ENCODE measurements at places on chromosomes 1 and 21.

- DNase-seq, result no peak
These were observed 42.7 kb downstream of the ST7L start for GRCh38 chr1:112576240-112576639.

DNA sequence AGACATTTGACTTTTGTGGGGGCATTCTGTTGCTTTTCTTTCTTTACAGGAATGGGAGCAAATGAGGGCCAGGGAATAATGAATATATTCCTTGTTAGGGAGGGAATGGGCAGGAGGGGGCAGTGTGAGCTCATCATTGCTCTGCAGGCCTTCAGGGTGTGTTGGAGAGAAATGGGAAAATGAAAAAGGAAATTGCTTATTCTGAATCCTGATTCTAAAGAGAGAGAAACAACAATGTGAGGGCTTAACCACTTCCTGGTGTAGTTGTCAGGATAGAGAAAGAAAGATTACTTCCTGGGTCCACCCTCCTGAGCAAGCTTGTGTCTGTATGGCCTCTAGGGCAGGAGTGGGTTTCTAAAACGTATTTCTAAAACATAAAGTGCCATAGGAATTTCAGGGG lies 28.3 kb downstream of the VANGL2 start:
- DNase-seq, result no peak

DNA sequence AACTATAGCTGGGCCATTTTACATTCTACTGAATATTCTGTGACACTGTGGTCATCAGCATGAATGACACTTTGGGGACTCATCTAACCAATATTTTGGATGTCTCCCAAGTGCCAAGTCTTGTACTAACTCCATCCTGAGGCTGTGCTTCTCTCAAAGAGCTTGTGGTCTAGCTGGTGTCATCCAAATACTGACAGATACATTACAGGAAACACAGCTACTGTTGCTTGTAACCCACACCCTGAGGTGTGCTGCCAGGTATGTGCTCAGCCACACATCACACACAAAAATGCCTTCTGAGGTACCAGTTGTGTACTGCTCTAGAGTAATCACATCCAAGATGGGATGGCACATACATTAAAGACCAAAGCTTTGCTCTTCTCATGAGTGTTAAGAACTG lies 81.6 kb downstream of the ST6GALNAC5 start:
- no peak for DNase-seq

DNA sequence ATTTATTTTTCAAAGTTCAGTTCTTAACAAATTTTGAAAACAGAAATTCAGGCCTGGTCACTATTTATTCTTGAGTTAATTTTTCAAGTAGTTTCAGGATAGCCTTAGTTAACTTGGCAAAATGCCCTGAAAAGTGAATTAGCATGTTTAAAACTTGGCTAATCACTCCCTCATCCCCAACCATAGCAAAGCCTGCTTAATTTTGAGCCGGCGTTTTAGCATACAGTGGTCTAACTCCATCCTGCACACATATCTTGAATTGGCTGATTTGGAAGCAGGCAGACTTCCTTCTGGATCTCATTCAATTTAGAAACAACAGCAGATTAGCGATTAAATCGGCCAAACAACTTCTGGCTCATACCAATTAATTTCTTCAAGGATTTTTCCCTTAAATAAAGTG lies 439.2 kb downstream of the PTBP2 start:
- DNase-seq, result peak; percentile 8
